ENCODE measurements at places on chromosomes 4 and X.
A peak's percentile ranks its signal among the peaks of the same experiment; 100 is the strongest.

DNA sequence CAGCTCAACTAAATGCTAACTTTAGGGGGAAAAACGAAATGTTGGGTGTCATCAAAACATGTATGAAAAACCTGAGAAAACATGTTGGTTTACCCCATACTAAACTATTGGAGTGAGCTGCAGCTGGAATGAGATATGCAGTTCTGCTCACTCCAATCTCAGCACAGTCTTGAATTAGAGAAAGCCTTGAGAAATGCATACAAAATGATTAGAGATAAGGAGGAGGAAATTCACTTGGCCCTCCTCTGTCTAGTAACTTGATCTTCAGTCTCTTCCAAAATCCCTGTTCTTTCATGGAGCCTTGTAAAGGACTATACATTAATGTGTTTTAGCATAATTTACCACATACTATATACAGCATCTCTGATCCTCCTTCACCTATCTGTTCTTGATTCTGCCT lies 3.2 kb upstream of the LRCH2 start:
- no peak for DNase-seq

DNA sequence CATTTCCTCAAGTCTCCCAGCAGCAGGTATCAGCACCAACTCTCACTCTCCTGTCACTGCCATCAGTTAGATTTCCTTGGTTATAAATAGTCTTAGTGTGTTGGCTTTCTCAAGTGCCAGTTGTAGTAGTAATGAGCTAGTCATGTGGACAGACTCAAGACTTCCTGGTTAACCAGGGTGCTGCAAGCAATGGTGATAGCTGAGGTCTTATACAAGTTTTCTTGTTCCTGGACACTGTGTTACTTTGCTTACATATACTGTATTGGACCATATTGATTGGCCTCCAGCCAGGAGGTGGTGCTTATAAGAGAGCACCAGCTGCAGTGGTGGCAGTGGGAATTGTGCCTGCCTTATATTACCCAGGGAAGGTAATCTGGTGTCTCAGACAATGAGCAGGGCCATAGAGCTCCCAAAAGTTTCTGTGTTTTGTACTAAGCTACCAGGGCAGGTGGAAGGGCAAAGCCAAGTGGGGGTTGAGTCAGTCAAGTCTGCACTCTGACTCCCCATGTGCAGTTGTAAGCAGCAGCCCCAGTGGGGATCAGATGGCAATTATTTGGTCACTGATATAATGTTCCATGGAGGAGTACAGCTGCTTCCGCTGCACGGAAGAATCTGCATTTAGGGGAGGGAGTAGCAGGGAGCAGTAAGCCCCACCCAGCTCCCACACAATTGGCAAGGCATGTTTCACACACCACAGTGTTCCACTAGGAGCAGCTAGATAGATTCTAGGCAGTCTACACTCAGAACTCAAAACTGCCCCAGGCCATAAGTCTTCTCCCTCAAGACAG lies 24.1 kb upstream of the ZDHHC15 start:
- DNase-seq = no peak

- DNase-seq = peak; percentile 57
Measured at GRCh38 chrX:39427906-39428305, 626.6 kb downstream of the MID1IP1 start.

DNA sequence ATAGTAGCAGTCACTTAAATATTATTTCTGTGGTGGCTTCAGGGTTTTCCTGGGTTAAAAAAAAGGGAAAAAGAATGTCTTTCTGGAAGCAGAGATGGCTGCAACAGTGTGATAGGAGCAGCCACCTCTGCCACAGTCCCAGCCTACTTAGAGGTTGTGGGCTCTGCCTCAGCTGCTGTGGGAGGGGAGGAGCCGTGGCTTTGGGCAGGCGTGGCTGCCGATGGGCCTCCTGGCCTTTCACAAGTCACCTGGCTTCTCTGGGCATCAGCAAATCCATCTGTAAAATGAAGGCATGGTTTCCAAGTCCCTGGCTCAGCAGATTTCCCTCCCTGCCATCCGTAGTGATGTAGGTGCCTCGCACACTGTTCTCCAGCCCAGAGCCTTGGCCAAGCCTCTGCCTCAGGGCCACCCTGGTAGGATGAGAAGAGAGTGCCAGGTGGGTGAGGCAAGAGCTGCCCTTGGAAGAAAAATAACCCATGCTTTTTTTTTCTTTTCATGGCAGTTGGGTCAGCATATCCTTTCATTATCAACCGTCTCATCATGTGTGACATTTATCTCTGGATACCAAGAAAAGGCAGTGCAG lies 66.1 kb downstream of the PTTG2 start:
- DNase-seq = no peak

- no peak for DNase-seq
Measured at GRCh38 chr4:109915385-109916026, 2.8 kb downstream of the EGF start.

DNA sequence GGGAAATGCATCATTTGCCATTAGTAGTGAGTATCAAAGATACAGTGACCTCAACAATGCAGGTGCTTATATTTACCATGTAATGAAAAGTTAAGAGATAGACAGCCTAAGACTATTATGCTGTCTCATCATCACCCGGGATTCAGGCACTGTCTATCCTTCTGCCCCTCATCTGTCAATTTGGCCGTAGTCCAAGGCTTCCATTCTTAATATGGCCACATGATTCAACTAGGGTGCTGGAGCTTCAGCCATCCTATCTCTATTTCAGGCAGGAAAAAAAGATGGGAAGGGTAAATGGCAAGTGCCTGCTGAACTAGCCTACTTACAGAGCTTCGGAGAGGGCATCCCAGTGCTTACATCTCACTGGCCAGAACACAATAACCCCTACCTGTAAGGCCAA lies 196.7 kb upstream of the LNX1 start:
- no peak for DNase-seq

- DNase-seq = no peak
Measured at GRCh38 chr4:126993351-126993750, 639.4 kb upstream of the INTU start.

GRCh38 chrX:102765809-102766208 lies 45.3 kb downstream of the GPRASP3 start:
- peak; percentile 29 for DNase-seq

- no peak for DNase-seq
Measured at GRCh38 chrX:24934279-24934678, 81.5 kb downstream of the ARX start.

GRCh38 chr4:159551281-159551680 lies 448.4 kb downstream of the RAPGEF2 start:
- DNase-seq = no peak

DNA sequence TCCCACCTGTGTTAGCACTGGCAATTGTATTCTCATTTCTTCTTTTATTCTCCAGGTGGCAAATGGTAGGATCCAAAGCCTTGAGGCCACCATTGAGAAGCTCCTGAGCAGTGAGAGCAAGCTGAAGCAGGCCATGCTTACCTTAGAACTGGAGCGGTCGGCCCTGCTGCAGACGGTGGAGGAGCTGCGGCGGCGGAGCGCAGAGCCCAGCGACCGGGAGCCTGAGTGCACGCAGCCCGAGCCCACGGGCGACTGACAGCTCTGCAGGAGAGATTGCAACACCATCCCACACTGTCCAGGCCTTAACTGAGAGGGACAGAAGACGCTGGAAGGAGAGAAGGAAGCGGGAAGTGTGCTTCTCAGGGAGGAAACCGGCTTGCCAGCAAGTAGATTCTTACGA lies 176.9 kb downstream of the PTTG2 start:
- DNase-seq = no peak

DNA sequence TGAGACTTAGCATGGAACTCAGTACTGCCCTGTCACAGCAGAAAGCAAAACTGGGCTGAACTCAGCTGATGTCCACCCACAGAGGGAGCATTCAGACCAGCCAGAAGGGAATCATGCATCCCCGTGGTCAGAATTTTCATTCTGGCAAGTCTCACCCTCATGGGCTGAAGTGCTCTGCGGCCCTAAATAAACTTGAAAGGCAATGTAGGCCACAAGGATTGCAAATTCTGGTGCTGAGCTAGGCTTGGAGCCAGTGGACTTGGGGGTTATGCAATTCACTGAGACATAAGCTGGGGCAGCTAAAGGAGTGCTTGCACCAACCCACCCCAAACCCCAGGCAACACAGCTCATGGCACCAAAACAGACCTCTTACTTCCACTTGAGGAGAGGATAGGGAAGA lies 494.1 kb downstream of the GABRG1 start:
- DNase-seq = no peak

- DNase-seq = no peak
Measured at GRCh38 chr4:7429069-7429416, 5.7 kb downstream of the PSAPL1 start.

All from Daoy (cell line).